ENCODE measurements at places on chromosomes 12 and 14.

- DNase-seq: no peak
Measured at GRCh38 chr12:15152456-15152855, 68.8 kb downstream of the RERG start.

DNA sequence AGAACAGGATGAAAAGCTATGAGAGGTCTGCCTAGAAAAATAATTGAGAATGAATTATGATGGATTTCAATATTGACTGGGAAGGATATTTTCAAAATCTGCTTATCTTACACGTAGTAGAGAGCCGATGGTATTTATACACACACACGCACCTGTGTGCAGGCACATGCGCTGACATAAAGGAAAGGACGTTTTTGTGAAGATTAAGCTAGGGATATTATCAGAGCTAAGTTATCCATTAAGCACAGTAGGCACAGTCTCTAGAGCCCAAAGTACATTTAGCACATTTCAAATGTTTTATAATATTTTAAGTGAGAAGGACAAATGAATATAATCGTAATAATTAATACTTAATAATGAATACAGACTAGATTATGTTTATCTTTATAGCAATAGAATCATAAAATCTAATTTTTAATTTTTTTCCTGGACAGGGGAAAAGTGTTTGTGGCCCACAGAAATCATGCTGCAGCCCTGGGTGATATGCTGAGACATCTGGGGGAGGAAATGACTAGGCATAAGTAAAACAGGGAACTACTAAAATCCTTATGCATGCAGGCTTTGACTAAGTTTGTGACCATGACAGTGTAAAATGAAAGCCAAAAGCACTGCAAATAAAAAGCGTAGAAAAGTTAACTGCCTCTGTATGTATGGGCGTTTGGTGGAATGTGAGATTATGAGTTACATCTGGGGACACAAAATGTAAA lies 146.1 kb downstream of the KITLG start:
- DNase-seq: no peak

- no peak for DNase-seq
Measured at GRCh38 chr14:73879027-73879426, 7.6 kb upstream of the ZNF410 start.

GRCh38 chr14:20343862-20344220 lies 406 bp downstream of the PARP2 start:
- no peak for DNase-seq

GRCh38 chr14:89356927-89357326 lies 60.1 kb downstream of the FOXN3 start:
- no peak for DNase-seq

DNA sequence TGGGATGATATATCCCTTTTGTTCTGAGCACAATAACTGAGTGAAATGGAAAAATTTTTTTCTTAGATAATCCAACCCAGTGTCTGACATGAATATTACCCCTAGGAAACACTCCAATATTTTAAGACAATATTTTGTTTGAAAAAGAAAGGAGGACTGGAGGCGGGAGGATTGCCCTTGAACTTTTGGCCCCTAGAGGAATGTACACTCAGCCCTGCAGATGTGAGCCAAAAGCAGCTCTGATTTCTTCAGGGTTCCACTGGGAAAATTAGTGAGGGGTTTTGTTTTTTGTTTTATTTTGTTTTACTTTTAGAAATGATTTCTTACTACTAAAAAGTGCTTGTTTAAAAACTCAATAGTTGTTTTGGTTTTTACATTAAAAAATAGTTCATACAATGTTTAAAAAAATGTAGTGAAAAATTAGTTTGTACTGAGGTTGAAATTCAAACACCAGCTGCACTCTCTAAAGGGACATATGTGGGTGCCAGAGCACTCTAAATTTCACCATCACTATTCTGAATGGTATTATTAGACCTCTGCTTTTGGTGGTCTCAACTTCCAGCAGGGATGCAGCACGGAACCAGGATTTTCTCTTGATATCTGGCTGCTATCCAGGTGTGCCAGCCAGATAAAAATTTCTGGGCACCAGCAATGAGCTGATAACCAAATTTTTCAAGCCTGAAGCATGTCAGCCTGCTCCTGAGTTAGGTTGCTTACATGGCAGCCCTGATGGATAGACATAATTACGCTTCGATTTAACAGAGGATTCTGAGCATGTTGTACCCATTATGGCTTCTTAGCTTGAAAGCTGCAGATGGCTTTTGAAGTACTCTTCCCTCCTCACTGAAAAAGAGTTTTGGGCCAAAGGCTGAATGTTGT lies 141.9 kb downstream of the ANO6 start:
- no peak for DNase-seq

GRCh38 chr12:92736605-92737004 lies 33.8 kb downstream of the PLEKHG7 start:
- no peak for DNase-seq

GRCh38 chr12:62799766-62800406 lies 135.1 kb downstream of the PPM1H start:
- DNase-seq: no peak

DNA sequence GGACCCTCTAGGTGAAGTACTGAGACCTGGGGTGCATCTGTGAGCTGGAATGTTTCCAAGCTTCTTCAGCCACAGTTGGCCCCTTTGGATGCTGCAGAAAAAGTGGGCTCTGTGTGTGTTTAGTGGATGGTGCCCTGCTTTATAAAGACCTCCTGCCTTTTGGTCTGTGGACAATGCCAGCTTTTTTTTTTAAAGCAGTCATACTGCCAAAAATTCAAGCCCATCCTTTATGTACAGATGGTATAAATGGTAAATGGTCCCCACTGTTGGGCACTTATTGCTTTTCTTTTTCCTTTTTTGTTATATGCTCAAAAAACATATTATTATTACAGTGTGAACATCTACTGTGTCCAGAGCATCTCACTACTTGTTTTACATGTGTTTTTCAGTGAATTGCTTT lies 81.1 kb downstream of the SMOC1 start:
- DNase-seq: no peak

DNA sequence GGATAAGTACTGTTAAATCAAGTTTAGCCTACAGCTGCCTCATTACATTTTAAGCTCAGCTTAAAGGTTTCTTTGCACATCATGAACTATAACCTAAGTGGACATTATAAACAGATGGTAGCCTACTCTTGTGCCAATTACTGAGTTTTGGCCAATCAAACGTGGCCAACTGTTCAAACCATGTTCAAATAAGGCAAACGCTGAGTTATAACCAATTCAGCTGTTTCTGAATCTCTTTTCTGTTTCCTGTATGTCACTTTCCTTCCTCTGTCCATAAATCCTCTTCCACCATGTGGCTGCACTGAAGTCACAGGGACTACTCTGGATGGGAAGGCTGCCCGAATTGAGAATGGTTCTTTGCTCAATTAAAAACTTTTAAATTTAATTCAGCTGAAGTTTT lies 98.4 kb downstream of the BCAT1 start:
- DNase-seq: no peak

DNA sequence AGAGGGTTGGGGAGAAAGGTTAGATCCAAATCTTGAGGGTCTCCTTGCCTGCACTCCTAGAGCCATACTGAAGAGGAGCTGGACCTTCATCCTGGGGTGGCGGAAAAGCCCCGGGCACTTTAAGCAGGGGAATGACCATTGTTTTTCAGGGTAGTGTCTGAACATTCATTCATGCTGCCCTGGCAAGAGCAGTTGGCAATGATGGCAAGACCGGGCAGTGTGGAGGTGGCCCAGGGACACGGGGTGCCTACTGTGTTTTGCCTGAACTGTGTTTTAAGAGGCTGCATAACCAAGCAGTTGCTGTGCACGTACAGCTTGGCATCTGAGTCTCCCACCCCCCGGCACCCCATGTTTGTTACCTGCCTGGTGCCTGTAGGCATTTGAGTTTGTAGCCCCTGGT lies 14.7 kb downstream of the TPCN1 start:
- no peak for DNase-seq

DNA sequence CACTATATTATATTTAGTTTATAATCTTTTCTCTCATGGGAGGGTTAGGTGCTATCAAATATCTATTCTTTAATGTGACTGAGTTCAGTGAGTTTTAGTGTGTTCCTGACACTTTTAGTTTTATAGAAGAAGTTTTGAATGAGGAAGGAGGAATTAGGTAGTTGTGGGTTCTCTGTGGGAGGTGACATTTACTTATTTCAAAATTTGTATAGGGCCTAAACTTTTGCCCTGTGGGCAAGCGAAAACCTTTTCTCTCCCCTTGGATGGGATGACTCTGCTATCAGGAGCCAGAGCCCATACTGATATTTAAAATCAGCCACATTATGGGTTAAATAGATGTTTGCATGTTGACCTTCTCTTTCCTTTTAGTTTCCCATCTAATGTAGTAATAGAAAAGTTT lies 43.6 kb downstream of the SPATS2 start:
- DNase-seq: no peak

DNA sequence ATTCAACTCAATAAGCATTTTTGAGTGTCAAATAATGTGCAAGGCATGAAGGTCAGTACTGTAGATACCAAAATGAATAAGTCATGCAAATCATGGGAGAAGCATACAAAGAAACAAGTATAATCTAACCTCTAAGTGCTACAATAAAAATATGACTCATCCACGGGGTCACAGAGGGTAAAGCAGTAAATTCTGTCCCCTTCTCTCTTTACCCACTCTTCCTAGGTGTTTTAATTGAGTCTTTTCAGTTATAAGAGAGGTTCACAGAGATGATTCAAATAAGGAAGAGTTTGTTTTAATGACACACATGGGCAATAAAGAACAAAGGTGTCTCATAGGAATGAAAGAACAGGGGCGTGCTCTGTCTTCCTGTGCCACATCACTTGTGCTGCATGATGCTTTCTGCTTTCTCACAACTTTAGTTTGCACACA lies 71.5 kb upstream of the DAAM1 start:
- no peak for DNase-seq

- DNase-seq: peak; percentile 48
Measured at GRCh38 chr12:113875691-113876090, 90.4 kb downstream of the RBM19 start.

DNA sequence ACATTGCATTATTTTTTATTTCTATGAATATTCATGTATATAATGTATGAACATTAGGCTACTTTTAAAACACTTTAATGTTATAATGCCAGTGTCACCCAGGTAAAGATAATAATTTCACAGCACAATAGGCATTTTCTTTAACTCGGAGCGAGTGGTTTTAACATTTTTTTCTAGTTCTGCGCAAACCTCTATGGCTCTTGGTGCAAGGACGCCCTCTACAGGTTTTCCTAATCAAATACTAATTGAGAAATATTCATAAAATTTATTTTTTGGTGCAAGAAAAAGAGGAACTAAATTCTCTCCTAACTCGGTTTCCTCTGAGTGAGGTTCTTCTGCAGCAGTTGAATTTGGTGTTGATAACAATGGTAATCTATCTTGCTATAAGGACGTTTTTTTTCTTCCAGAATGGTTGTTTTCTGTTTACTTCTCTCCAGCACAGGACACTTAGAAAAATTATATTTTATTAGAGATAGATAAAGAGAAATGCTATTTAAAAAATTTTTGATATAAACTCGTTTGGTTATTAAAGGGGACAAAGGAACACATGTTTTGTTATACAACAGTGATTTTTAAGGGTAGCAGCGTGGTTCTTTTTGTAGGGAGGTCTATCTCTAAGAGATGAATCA lies 2.4 kb upstream of the WIF1 start:
- no peak for DNase-seq

DNA sequence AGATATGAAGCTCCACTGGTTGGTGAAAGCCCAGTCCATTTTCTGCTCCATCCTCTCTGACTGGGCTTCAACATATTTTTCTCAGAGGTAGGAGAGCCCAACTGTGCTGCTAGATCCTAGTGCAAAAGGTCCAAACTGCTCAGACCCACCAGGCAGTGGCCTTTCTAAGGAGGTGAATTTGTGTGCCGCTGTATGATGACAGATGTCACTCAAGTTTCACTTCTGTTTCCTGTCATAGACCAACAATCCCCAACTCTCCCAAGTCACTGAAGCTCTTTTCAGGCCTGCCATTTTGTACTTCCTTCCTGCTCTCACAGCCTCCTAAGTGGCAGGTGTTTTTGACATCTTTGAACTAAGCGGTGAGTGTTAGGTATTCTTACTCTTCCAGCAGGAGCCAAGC lies 16.4 kb upstream of the RNASE4 start:
- no peak for DNase-seq

DNA sequence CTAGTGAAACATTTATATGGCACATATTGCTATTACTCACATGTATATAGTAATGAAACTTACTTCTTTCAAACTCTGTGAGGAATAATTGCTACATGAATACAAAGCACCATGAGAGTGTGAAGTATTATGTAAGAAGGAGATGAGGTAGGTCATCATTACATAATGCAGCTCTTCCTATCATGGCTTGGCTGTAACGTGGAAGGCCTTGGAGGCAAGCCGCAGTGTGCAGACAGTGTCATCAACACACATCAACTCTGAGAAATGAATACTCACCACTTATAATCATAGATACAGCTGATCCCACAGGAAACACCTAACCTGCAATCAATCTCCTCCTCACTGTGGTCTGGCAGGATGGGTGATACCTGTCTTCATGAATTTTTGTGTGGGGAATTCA lies 49.9 kb upstream of the CCDC91 start:
- no peak for DNase-seq

DNA sequence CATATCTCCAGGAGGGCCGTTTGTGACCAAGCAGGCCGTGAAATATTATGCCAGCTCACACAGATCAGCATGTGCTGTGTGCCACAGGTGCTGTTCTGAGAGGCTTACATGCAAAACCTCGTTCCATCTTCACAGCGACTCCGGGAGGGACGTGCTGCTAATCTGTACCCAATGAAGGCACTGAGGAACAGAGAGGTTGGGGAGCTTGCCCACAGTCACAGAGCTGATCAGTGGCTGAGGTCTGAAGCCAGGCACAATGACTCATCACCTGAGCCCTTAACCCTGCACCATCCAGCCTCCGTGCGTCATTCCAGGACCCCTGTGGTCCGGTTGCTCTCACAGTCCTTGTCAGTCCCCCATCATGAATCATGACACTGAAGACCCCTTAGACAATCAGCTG lies 66.7 kb downstream of the SLC6A12 start:
- no peak for DNase-seq

DNA sequence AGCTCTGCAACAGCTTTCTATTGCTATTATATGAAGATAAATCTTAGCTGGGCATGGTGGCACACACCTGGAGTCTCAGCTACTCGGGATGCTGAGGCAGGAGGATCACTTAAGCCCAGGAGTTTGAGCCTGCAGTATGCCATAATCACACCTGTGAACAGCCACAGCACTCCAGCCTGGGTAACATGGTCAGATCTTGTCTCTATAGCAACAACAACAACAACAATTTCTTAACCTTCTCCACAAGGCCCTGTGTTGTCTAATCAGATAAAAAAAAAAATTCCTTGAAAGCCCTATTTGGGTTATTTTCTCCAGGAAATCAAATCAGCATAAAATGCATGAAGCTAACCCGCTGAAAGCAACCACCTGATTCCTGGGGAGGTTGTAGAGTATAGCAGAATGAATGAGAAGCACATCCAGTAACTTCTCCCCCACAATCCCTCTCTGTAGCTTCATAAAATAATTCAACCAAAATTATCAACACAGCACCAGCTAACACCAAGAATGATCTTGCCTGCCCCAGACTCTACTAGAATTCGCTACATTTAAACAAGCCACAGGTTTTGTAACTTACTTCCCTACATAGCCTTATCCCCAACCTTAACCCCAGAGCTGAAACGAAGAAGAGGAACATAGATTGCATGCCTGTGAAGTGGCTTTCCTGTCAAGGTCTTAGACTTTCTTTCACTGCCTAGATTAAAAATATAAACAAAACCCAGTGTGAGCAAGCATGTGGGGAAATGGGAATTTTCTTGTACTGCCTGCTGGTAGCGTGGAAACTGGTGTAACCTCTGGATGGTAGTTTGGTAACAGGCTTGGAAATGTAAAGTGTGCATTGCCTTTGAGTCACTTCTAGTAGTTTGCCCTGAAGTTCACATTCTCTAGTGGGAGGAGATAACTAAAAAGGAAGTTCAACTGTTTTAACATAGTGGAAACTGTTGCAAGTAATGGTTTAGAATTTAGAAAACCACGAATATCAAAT lies 6.0 kb upstream of the STK38L start:
- no peak for DNase-seq
